ENCODE measurements at places on chromosomes 16 and 17.

GRCh38 chr17:81400996-81401722 lies 5.9 kb downstream of the BAHCC1 start:
- DNase-seq: no peak

GRCh38 chr16:31711344-31711845 lies 162.2 kb upstream of the ZNF267 start:
- no peak for DNase-seq

GRCh38 chr16:24855678-24856077 lies 9.9 kb downstream of the SLC5A11 start:
- DNase-seq: no peak

GRCh38 chr17:28570716-28571360 lies 486 bp downstream of the PIGS start:
- DNase-seq: no peak

- DNase-seq: no peak
Observed at GRCh38 chr17:5794881-5795506, 210.7 kb upstream of the NLRP1 start.

- DNase-seq: no peak
Observed at GRCh38 chr17:56982312-56982711, 4.4 kb downstream of the SCPEP1 start.

GRCh38 chr16:71303938-71304337 lies 14.7 kb upstream of the CMTR2 start:
- DNase-seq: no peak

DNA sequence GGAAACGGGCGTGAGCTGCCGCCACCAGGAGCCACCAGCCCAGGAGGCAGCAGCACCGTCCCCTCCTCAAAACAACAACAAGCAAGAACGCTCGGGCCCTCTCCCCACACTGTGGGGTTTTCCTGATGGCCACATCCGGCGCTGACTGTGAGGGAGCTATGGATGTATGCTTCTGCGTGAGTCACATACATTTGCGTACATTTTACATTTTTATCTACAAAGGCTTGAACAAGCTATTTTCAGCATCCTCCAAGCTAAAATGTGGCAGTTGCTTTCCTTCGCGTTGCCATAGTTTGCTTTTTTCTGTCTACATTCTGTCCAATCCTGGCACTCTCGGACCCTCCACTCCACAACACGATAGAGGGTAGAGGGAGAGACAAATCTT lies 2.0 kb upstream of the ABR start:
- DNase-seq: no peak

DNA sequence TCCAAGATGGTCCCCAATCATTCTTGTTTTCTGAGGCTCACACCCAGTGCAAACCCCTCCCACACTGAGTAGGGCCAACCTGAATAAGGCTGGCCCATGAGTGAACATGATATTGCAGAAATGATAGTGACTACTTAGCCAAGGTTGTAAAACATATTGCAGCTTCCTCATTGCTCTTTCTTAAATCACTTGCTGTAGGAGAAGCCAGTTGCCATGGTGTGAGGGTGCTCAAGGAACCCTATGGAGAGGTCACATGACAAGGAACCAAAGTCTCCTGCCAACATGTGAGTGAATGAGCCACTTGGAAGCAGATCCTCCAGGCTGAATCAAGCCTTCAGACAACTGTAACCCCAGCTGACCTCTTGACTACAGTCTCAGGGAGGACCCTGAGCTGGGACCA lies 191.4 kb downstream of the RGS9 start:
- no peak for DNase-seq

- DNase-seq: no peak
Observed at GRCh38 chr17:16374146-16374938, 6.5 kb upstream of the UBB start.

DNA sequence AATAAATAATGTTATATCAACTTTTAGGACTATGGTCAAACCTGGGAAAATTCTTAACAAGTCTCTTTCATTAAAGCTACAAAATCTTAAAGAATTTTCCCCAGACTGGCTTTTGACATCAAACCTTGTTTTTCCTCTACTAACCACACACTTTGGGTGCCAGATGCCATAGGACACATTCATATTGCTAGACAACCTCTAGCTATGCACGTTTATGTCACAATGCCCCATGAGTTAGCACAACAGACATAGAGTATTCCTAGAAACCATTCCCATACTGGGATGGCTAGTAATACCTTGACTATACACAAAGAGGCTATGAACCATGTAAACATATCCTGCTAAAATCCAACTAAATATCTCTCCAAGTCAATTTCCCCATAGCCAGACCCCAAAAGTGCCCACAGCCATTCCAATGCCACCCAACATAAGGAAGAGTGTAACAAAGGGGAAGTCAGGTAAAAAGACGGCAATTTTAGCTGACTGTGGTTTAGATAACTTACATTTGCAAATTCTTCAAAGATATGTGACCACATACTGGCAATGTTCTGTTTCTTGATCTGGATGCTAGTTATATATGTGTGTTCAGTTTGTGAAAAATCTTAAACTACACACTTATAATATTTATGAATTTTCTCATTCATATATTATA lies 23.4 kb downstream of the SMURF2 start:
- no peak for DNase-seq

DNA sequence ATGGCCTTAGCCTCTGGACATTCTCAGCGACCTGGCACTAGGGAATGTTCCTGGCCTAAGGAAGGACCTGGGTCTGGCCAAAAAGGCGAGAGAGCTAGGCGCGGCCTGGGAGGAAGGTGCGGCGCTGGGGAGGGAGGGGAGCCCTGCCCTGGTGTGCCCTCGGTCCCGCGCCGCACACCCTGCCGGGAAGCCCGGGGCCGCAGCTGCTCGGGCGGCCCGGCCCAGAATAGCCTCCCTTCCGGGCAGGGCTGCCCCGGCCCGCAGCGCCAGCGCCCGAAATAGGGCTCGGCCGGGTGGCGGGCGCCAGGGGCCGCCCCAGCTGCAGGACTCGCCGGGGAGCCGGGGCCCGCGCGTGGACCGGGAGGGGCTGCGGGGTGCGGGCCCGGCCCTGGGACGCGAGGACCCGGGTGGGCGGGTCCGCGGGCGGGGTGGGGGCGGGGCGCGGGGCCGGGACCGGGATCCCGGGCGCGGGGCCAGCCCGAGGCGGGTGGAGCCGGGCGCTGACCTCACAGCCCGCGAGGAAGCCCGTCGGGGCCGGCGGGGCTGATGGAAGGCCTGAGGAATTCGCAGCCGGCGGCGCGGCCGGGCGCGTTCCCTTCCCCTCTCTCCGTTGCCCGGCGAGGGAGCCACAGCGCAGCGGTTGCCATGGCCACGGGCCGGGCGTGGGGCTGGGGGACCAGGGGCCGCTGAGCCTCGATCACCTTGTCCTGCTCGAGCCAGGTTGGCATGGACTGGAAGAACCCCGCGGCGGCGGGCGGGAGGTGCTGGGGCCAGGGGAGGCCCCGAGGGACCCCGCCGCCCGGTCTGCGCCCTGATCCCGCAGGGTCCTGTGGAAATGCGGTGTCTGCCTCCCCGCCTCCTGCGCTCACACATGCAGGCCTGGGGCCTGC lies 18.1 kb downstream of the SOCS3 start:
- no peak for DNase-seq

DNA sequence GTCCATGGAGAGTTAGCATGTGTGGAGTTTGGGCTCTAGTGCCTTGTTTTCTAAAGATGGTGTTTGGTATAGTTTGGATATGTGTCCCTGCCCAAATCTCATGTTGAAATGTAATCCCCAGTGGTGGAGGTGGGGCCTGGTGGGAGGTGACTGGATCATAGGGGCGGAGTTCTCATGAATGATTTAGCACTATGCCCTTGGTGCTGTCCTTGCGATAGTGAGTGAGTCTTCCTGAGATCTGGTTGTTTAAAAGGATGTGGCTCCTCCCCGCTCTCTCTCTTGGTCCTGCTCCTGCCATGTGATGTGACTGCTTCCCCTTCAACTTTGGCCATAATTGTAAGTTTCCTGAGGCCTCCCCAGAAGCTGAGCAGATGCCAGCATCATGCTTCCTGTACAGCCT lies 8.9 kb upstream of the ZNF19 start:
- no peak for DNase-seq

DNA sequence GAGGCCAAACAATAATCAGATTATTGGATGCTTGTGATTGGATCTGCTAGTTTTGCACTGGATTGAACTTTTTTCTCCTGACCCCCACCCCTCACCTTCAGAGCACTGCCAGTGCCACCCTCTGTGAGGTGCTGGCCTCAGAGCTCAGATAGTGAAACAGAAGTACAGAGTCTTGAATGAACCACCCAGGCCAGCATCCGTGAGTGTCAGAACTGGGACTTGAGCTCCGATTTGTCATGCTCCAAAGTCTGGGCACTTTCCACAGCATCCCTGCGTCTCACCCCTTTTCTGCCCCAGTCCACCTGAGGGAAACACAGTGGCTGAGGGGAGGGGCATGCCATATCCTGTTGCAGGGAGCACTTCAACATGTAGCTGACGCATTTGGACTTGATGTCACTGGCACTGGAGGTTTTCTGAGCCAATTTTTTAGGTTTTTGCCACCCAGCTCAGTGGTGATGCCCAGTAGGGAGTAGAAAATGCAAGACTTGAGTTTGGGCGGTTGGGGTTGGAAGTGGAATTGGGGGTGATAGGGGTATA lies 47.3 kb downstream of the SMPD3 start:
- DNase-seq: no peak

- peak; percentile 56 for DNase-seq
Observed at GRCh38 chr16:67428146-67428731, 2.7 kb upstream of the HSD11B2 start.

GRCh38 chr17:16989953-16990860 lies 18.3 kb upstream of the TNFRSF13B start:
- no peak for DNase-seq

DNA sequence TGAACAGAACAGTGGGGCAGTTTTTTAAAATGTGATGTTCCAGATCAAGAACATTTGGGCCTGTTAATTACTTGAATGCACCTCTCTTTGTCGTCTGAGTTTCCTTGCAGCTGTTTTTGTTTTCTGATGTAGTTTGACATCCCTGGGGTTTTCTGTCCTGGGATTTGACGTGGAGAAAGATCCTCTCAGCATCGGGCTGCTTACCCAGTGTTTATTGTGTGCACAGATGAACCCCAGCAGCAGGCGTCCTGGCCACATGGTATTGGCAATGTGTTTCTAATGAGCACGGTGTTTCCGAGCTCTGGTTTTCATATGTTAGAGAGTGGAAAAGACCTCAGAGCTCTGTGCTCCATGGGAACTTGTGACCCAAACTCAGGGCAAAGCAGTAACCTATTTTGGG lies 191.1 kb upstream of the IRX3 start:
- DNase-seq: no peak

GRCh38 chr16:15966836-15967546 lies 17.6 kb downstream of the ABCC1 start:
- peak; percentile 80 for DNase-seq

DNA sequence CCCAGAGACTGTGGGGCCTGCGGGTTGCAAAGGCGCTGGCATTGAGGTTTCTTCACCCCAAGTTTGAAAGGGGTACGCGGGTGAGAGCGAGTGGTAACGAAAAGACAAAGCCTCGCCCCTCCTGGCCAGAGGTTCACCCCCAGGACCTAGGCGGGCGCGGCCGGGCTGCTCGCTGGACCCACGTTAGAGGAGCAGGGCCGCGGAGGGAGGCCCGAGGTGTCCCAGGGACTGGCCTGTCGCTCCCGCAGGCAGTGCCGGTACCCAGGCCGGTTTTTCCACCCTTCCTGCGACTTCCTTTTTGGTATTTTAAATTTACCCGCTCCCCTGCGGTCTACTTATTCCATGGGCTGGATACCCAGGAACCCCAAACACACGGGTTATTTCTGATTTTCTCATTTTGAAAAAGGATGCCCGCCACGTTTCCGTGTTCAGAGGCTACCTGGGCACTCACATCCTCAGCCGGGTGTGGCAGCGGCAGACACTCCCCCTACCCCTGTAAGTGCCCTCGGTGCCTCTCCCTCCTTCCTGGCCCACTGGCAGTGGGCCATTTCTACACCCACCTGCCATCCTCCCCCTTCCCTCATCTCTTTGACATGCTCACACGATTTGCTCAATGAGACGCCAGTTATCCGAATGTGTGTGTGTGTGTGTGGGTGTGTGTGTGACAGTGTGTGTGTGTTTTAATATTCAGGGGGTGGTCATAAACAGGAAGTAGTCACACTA lies 1.6 kb upstream of the FOXL1 start:
- no peak for DNase-seq

GRCh38 chr17:79836972-79837887 lies 2.0 kb downstream of the CBX4 start:
- DNase-seq: peak; percentile 78

DNA sequence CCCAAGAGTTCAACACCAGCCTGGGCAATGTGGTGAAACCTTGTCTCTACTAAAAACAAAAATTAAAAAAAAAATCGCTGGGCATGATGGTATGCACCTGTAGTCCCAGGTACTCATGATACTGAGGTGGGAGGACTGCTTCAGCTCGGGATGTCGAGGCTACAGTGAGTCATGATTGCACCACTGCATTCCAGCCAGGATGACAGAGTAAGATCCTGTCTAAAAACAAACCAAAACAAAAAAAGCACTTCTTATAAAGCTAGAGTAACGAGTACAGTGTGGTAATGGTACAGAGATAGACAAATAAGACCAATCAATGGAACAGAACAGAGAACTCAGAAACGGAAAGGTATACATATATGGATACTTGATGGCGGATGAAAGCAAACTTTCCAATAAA lies 4.4 kb downstream of the NSMCE1 start:
- DNase-seq: peak; percentile 91

DNA sequence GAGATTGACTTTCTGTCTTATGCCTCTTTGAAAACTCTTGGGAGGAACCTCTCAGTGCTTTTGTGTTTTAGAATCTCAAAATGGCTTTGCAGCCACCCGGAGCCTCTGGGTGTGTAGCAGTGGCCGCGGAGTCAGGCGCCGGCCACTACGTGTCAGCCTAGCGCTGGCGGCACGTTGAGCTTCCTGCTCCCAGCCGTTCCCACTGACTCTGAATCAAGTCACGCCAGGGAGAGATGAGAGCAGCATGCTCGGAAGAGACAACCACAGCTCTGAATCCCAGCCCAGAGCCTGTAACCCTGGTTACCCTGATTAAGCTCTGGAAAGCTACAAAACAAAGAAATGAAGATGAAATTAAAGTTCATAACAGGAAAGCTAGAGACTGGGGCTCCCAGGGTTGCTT lies 97.4 kb upstream of the CACNG5 start:
- DNase-seq: no peak

DNA sequence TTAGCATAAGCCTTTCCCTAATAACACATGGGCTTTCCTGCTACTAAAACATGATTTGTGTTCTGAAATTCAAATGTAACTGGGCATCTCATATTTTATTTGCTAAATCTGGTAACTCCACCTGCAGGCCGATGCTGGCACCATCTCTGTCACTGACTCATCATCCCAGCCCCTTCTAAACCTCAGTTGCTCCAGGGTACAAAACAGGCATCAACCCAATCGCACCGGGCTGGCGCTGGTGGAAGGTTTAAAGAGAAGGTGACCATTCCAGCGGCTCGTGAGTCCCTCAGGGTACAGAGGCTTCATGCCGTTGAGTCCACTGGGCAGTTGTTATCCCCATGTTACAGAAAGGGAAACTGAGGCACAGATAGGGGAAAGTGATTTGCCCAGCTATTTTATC lies 27.1 kb downstream of the PPL start:
- no peak for DNase-seq

DNA sequence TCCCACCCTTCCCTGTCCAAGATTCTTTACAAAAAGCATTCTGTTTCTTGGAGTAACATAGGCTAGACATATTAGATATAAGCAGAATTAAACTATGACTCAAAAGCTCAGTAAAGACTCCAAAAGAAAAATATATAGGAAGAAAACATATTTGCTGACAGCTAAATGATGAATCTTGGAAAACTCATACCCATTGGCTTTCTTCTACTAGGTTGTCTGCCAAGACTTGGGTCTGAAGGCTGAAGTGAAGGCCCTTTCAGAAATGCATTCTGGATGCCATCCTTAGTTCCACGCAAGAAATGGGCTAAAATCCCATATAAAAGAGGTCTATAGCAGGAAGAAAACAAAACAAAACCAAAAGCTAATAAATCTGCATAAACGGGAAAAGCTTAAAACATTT lies 15.1 kb downstream of the CEP20 start:
- no peak for DNase-seq

Data from renal cortical epithelial cell (primary cell).